Esophagus squamous epithelium (tissue), 5 donors: ENCODE measurements at places on chromosomes 7 and 10. TPM values are rescaled to one million over a fixed set of nuclear protein-coding genes. Genes with fewer than 3 reads are reported as not detected.

The ITGA8 gene
- total RNA-seq, result 1.0 TPM

The CCL26 gene
- not detected for total RNA-seq

The CALML5 gene
- total RNA-seq, result 24.0 TPM

The TMEM273 gene
- total RNA-seq, result 0.76 TPM

The AASS gene
- 19.3 TPM for total RNA-seq

The ANKRD7 gene
- not detected for total RNA-seq

The GPR26 gene
- total RNA-seq, result not detected

The LLCFC1 gene
- not detected for total RNA-seq

The PAX2 gene
- not detected for total RNA-seq

The CPA2 gene
- not detected for total RNA-seq

The PHKG1 gene
- total RNA-seq, result 0.57 TPM

The OGDHL gene
- 0.79 TPM for total RNA-seq

GRCh38 chr7:127154958-127155357 lies 97.8 kb downstream of the GRM8 start:
- no peaks in the 10 kb centered on the region for H3K27me3 ChIP-seq
- H3K4me1 ChIP-seq, result no peaks in the 10 kb centered on the region
- DNase-seq, result no peak
- H3K36me3 ChIP-seq, result no peaks in the 10 kb centered on the region

DNA sequence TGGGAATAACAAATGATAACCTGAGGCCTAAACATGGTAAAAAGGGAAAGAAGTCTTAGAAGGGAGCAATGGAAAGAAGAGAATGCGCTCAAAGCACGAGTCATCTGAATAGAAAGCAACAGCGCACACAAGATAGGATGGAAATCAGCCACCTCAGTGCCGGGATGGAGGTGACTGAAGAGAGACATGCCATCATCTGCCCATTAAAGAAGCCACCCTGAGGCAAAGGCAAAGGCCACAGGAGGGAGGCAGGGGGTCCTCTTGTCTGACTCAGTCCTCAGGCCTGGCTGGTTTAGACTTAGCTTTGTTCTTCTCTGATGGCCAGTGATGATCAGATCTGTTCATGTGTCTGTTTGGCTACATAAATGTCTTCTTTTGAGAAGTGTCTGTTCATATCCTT lies 180.6 kb downstream of the CHCHD3 start:
- H3K36me3 ChIP-seq, result peaks cover 17% of the 10 kb centered on the region
- H3K4me3 ChIP-seq, result no peak overlapping the region
- no peaks in the 10 kb centered on the region for H3K4me1 ChIP-seq
- no peak overlapping the region for H3K27ac ChIP-seq
- H3K27me3 ChIP-seq, result no peaks in the 10 kb centered on the region

DNA sequence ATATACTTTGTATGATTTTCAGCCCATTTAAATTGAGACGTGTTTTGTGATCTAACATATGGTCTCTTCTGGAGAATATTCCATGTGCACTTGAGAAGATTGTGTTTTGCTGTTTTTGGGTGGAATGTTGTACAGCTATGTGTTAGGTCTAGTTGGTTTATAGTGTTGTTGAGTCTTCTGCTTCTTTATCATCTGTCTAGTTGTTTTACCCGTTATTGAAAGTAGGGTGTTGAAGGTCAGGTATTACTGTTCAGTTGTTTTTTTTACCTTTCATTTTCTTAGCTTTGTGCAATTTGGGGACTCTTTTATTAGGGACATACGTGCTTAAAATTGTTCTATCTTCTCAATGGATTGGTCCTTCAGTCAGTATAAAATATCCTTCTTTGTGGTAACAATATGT lies 18.5 kb downstream of the SEPTIN7 start:
- H3K27me3 ChIP-seq, result no peaks in the 10 kb centered on the region
- DNase-seq, result no peak
- H3K4me1 ChIP-seq, result no peaks in the 10 kb centered on the region
- H3K36me3 ChIP-seq, result peaks cover 4% of the 10 kb centered on the region

DNA sequence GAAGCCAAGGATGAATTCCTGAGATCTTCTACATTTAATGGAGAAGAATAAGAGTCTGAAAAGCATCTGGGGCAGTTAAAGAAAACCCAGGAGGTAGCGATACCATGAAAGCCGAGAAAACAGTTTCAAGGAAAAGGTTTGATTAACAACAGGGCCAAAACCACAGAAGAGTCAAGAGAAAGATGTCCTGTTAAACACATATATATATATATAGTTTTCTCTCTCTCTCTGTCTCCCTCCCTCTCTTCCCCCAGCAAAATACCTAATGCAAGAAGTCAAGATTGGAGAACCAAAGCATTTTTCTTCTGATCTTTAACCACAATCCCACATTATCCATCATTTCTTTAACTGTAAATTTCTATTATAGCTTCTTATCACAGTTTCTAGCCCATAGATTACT lies 261.4 kb downstream of the SNX13 start:
- no peak overlapping the region for H3K4me3 ChIP-seq
- peaks cover 37% of the 10 kb centered on the region for H3K4me1 ChIP-seq
- no peak for DNase-seq
- H3K27ac ChIP-seq, result no peak overlapping the region

DNA sequence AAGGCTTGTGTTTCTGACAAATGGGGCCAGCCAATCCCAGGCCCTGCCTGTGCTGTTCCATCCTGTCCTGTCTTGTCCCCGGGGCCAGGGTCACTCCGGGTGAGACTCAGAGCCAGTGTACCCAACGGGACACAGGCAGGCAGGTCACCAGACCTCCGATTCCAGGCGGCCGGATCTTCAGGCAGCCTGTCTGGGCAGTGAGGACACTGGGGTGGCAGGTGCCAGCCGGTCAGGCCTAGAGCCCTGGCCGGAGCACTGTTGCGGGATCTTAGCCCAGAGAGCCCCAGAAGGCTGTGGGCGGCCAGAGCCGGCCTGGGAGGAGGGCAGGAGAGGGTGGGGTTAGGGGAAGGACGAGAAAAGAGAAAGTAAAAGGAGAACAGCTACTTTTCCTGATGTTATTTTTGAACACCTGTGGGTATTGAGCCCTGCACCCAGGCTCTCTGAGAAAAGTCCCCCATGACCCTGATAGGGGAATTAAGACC lies 134.3 kb upstream of the TNRC18 start:
- H3K4me3 ChIP-seq, result peak overlapping the region; percentile 18
- peak overlapping the region; percentile 100 for H3K27ac ChIP-seq
- H3K27me3 ChIP-seq, result no peaks in the 10 kb centered on the region
- peaks cover 77% of the 10 kb centered on the region for H3K4me1 ChIP-seq

GRCh38 chr7:34036051-34036920 lies 130.9 kb downstream of the BMPER start:
- H3K36me3 ChIP-seq, result no peaks in the 10 kb centered on the region
- H3K27ac ChIP-seq, result no peak overlapping the region
- no peaks in the 10 kb centered on the region for H3K27me3 ChIP-seq
- no peak for DNase-seq
- no peaks in the 10 kb centered on the region for H3K4me1 ChIP-seq
- H3K4me3 ChIP-seq, result no peak overlapping the region

DNA sequence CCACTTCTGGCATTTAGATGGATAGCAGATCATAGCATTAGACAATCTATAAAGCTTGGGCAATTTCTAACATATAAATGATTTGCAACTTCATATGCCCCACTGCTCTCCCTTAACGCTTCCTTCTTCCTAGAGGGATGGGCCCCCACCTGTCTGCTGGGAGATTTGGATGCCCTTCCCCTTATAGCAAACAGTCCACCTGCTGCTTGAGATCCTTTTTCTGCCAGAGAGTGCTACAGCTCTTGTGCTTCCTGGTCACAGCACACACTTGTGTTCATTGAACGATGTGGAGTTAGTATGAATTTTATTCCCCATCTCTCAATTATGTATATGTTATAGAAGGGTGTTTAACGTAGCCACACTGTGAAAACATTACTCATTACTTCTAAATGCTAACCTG lies 10.4 kb upstream of the PCGF5 start:
- no peaks in the 10 kb centered on the region for H3K36me3 ChIP-seq
- H3K4me3 ChIP-seq, result no peak overlapping the region
- H3K4me1 ChIP-seq, result no peaks in the 10 kb centered on the region

DNA sequence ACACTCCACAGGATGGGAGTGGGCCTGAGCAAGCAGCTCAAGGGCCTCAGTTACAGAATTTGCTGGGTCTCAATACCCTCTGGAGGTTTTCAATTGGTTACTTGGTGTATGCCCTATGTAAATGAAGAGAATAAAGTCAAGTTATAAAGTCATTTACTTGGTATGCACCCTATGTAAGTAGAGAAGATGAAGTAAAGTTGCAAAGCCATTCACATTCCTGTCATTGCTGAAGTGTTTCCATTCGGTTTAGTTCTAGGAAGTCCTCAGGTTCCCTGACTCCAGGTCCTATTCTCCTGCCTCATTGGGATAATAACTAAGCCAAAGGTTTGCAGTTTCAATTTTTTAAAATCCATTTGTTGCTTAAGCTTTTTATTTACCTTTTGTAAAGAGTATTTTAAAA lies 272.6 kb upstream of the NPSR1 start:
- H3K4me1 ChIP-seq, result no peaks in the 10 kb centered on the region
- H3K27me3 ChIP-seq, result no peaks in the 10 kb centered on the region
- H3K4me3 ChIP-seq, result no peak overlapping the region
- no peak overlapping the region for H3K27ac ChIP-seq

GRCh38 chr10:44519361-44519760 lies 134.5 kb upstream of the CXCL12 start:
- H3K27ac ChIP-seq, result no peak overlapping the region
- H3K27me3 ChIP-seq, result no peaks in the 10 kb centered on the region
- H3K36me3 ChIP-seq, result no peaks in the 10 kb centered on the region
- no peak for DNase-seq
- H3K4me3 ChIP-seq, result no peak overlapping the region
- H3K4me1 ChIP-seq, result no peaks in the 10 kb centered on the region

DNA sequence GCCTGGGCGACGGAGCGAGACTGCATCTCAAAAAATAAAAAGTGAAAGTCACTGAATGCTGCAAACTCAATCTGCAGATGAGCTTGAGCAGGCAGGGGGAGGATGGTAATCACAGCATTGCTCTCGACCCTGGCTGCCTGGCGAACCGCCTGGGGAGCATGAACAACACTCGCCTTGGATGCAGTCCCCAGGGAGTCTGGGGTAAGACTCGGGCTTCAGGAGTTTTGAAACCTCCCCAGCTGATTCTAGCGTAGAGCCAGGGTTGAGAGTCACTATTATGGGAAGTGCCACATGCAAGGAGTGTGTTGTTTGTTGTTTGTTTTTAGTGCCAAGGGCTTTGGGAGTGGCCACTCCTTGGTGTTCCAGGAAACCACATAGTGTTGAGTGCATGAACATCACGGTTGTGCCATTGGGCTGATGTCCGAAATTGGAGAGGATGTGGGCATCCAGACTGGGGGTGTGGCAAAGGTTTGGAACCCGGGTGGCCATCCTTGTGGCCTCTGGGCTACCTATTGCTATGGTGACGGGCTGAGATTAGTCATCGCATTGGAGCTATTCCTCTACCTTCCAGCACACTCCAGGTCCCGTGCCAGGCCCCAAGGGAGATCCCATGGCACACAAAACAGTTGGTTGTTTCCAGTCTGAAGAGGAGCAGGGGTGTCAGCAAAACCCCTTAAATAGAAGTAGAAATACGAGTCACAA lies 92.6 kb downstream of the RGS10 start:
- H3K4me1 ChIP-seq, result peaks cover 51% of the 10 kb centered on the region
- no peak for DNase-seq
- H3K27ac ChIP-seq, result no peak overlapping the region
- no peaks in the 10 kb centered on the region for H3K27me3 ChIP-seq
- no peak overlapping the region for H3K4me3 ChIP-seq

DNA sequence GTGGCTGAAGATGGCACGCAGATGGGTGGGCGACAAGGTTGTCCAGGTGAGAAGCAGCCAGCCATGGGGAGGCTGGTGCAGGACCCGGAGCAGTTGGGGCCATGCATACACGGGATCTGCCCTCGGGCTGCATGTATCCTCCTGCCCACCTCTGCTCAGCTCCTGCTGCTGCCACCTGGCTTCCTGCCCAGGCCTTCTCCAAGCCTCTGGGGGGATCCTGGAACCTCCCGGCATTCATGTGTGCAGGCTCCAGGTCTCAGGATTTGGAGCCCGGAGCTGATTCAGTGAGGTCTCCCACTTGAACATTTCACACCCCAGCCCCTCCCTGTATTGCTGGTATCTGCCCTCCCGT lies 27.0 kb downstream of the PDGFA start:
- H3K4me1 ChIP-seq, result peaks cover 41% of the 10 kb centered on the region
- no peaks in the 10 kb centered on the region for H3K36me3 ChIP-seq
- no peaks in the 10 kb centered on the region for H3K27me3 ChIP-seq
- no peak overlapping the region for H3K4me3 ChIP-seq
- DNase-seq, result no peak
- no peak overlapping the region for H3K27ac ChIP-seq

DNA sequence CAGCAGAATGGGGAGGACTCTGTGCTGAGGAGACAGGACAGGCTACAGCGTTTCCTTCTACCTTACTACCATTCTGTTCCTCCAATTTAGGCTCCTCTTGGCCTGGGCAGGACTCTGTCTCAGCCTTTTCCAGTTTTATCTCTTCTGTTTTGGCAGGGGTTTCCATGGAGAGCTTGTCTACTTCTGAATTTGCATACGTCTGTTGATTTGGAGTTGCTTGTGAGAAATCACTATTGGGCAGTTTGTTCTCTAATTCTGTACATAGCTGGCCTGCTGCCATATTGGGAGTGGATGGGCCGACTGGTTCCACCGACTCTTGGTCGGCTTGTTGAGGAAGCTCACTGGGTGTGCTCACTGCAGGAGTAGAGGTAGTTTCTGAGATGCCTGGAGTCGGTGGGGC lies 136.8 kb downstream of the GALNT11 start:
- no peak overlapping the region for H3K27ac ChIP-seq
- H3K27me3 ChIP-seq, result no peaks in the 10 kb centered on the region
- peaks cover 16% of the 10 kb centered on the region for H3K36me3 ChIP-seq
